CD4-positive, alpha-beta T cell treated with Interleukin-1 beta for 1 hour (primary cell): ENCODE measurements at places on chromosomes 6 and 20.

GRCh38 chr20:46117704-46118467 is at the start of gene CD40:
Gene CD40, plus strand, starts transcription at chr20:46118314. Its CDS starts 30 bp downstream, at chr20:46118344.
- peak; percentile 76 for DNase-seq

DNA sequence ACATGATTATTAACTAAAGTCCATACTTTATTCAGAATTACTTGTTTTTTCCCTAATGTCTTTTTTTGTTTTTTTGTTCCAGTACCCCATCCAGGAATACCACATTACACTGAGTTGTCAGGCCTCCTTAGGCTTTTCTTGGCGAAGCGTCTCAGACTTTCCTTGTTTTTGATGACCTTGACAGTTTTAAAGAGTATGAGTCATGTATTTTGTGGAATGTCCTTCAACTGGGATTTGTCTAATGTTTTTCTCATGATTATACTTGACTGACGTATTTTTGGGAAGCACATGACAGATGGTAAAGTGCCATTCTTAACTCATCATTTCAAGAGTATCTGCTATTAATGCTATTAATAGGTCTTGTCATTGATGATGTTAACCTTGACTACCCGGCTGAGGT is 23.6 kb downstream of the ENPP1 start:
- no peak for DNase-seq

- DNase-seq: no peak
Observed at GRCh38 chr20:41300383-41300782, 17.1 kb downstream of the ZHX3 start.

GRCh38 chr20:63470410-63470809 is 2.0 kb downstream of the KCNQ2 start:
- no peak for DNase-seq

DNA sequence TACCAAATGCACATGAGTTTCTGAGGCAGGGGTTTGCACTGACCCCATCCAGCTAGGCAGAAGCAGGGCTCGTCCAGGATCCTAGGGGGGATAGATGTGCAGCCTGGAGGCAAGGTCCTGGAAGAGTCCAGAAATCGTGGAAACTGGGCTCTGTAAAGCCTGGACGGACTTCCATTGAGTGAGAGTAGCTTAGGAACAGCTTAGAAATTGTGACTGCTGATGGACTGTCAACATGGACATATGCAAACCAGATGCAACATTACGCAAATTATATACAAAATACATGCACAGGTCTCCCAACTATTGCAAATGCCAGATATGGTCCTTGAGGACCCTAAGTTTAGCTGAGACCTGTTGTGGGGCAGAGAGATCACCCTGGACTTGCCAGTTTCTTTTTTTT is 4.8 kb upstream of the EMILIN3 start:
- no peak for DNase-seq

DNA sequence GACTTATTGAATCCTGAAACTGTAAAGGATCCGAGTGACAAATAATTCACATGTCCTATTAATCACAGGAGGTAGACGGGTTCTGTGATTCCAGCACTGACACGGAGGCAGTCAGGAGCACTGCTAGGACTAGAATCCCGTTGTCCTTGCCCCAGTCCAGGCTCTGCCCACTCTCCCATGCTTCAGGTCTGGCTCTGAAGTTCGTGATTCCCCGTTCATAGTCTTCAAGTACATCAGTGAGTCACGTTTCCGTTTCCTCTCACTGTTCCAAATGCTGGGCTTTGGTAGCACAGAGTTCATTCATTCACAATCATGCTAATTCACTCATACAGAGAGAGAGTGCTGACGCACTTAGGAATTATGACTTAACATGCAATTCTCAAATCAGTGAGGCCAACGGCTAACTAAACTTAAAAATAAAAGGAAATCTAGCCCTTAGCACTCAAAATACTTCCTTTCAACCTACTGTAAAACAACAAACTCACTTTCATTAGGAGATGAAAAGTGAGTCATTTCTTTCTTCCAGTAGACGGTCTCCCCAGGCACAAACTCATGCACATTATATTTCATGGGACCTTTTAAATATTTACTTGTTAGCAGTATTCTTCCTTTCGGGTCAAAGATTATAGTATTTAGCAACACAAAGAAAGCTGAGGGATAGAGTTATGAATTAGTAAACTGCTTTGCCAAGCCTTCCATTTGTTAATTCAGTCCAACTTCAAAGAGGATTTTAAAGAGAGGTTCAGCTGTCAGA is 94.0 kb upstream of the NHSL1 start:
- DNase-seq: peak; percentile 36

GRCh38 chr6:79250559-79250958 is 16.1 kb upstream of the HMGN3 start:
- no peak for DNase-seq

DNA sequence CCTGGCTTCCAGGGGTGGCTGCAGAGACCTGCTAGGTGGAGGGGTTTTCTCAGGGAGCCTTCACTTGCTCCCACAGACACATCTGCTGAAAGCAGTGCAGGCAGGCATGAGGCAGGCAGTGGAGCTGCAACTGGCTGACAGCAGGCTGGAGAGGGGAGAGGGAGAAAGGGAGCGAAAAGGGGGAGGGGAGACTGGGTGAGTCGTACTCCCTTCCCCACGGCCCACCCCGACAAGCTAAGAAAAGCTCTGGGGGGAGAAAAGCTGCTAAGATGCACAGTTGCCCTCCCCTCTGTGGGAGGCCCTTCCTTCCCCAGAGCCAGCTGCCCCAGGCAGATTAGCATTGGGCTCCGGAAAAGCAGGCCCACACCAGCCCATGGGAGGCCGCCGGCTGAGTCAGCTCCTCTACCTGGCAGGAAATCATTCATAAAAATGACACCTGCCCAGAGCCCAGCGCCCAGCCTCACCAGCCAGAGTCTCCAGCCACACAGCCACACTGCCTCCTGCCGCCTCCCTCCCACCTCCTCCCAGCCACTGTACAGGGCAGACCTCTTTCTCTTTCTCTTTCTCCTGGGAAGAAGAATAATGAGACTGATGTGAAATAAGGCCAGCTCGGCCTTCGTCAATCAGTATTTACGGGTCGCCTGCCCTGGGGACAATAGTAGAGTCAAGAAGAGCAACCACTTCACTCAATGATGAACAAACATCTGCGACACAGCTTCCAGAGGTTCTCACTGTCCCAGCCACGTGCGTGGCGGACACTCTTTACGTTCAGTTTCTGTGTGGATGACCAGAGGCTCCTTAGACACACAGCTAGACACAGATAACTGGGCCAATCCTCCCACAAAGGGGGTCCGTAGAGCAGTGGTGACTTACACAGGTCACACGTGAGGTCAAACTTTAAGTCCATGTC is 7.7 kb upstream of the C20orf203 start:
- no peak for DNase-seq

GRCh38 chr6:25472306-25472705 is 179.7 kb upstream of the SCGN start:
- no peak for DNase-seq

GRCh38 chr6:15256538-15257271 is 10.8 kb downstream of the JARID2 start:
- no peak for DNase-seq

GRCh38 chr6:7912736-7913517 is 2.3 kb upstream of the TXNDC5 start:
- no peak for DNase-seq

DNA sequence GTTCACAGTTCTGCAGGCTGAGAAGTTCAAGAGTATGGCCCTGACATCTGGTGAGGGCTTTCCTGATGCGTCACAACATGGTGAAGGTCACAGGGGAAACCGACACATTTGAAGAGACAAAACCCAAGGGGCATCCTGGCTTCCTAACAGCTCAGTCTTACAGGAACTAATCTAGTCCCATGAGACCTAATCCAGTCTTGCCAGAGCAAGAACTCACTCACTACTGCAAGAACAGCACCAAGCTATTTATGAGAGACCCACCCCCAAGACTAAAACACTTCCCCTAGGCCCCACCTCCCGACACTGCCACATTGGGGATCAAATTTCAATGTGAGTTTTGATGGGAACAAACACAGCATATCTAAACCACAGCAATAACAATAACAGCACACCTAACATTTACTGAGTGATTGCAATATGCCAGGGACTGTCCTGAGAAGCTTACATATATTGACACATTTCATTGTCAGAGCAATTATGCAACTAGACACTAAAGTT is 46.6 kb downstream of the TPBG start:
- DNase-seq: no peak

DNA sequence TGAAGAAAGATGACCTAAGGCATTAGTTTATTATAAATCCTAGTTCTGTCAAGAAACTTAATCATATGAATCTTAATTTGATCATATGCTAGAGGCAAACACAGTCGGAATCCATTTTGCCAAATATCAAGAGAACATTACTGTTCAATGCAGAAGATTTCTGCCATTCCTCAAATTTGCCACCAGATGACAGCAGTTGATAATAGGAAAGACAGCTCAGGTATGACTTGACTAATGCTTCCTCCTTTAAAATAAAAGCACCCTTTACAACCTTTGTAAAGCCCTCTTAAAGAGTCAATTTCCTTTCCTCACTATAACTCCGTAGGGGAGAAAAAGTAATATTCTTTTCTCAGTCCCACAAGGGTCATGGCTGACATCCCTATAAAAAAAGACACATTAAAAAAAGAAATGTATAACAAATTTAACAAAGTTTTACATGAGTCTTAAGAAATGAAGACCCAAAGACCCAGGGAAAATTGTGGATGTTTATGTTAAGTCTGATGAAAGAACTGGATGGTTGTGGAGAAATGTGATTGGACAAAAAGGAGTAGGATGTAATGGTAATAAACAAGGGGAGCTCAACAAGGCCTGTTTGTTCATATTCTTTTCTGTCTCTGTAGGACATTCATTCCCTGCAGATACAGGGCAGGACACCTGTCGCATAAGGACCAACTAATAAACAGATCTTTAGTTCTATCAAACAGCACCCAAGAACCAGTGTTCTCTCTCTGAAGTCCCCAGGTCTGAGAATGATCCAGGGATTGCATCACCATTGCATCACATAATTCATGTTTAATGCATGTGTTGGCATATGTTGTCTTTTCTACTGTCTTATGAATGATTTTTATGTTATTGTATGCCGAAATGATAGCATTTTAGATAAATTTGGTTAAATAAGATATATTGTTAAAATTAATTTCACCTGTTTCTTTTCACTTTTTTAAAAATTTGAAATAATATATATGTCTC is 23.0 kb upstream of the IL17A start:
- DNase-seq: peak; percentile 44

DNA sequence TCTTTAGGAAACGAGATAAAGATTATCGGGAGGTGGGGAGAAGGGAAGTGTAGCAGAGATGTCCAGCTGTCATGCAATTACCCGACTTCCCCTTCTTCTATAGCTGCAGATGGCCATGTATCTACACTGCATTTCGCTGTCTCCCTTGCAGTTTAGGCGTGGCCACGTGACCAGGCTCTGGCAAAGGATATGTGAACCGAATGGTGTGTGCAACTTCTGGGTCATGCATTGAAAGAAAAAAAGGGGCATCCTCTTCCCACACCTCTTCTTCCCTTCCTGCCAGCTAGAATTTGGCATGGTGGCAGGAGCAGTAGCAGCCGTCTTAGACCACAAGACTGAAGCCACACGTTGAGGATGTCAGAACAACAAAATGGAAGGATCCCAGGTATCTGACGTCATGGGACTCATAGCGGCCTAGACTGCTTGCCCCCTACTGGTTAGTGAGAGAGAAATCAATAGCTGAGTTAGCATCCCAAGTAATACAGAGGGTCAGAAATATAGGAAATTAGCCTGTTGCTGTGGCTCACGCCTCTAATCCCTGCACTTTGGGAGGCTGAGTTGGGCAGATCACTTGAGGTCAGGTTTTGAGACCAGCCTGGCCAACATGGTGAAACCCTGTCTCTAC is 32.8 kb downstream of the TCF15 start:
- DNase-seq: no peak

GRCh38 chr6:157983406-157984119 is 1.9 kb downstream of the SYNJ2 start:
- DNase-seq: no peak

DNA sequence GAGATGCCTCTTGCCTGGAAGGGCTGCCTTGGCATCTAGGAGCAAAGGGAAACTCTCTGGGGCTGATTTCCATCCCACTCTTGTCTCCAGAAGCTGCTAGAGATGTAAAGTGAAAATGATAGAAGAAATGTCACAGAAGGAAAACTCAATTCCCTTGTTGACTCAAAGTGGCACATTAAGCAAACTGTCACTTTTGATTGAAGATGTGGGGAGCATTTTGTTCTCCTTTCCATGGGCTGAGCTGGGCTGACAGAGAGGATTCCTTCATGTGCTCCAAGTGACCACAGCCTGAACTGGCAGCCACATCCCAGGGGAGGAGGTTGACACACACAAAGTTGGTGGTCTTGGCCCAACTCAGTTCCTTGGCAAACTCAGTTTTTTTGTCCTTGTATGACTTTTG is 9.8 kb downstream of the GPR31 start:
- no peak for DNase-seq

DNA sequence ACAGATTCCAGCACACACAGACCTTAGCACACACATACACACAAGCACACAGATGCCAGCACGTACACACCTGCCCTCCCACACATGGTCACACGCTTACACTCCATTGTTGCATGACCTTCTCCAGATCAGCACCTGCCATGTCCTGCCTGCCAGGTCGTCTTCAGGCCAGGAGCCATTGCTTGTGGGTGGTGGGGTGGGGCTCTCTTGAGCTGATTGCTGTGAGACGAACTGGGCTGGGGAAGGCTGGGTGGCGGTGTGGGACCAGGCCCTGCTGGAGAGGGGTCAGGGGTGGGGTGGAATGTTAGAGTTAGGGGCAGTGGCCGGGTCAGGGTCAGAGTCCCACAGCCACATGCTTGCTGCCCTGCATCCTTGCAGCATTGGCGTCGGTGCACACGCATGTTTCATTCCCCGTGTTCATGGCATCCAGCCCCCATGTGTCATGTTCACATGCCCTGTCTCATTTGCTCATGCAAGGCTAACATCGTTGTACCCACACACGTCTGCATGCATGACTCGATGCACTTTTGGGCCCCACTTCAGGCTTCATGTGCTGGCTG is 6.5 kb upstream of the NPBWR2 start:
- no peak for DNase-seq

- no peak for DNase-seq
Observed at GRCh38 chr6:21033084-21033483, 498.8 kb downstream of the CDKAL1 start.

- peak; percentile 24 for DNase-seq
Observed at GRCh38 chr6:217048-217659, 75.1 kb upstream of the DUSP22 start.

- peak; percentile 44 for DNase-seq
Observed at GRCh38 chr6:37177077-37177934, 7.4 kb downstream of the PIM1 start.

- DNase-seq: peak; percentile 9
Observed at GRCh38 chr6:47438481-47439347, 38.9 kb upstream of the CD2AP start.

GRCh38 chr20:2524709-2525506 is 11.5 kb upstream of the TMC2 start:
- peak; percentile 27 for DNase-seq

DNA sequence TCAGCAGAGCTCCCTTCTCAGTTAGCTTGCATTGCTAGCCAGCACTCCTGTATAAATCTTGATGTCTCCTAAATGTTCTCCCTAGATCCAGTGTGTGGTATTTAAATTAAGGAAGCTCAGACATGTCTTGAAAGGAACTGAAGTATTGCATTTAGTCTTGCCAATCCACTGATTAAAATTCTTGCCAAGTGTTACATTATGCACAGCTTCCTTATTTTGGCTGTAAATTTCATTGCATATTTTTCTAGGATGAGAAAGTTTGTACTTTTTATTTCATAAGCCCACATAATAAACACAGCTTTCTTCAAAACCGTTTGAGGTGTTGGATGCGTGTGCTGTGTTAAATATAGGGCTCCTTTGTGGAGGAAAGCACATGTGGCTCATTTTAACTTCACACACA is 329.8 kb upstream of the FLRT3 start:
- DNase-seq: no peak
